ENCODE measurements at places on chromosomes 2 and 18. TPM values are rescaled to one million over a fixed set of nuclear protein-coding genes. Genes with fewer than 3 reads are reported as not detected.

AQP12A gene
- total RNA-seq = not detected

- no peak for DNase-seq
Measured at GRCh38 chr2:172336681-172337080, 90.7 kb upstream of the ITGA6 start.

GRCh38 chr2:219041252-219041651 lies at the start of gene CFAP65:
TSS of gene CFAP65 (minus strand) at chr2:219041516. CDS start at chr2:219039048, 2,468 bp downstream.
- peak; percentile 50 for DNase-seq

GRCh38 chr18:56001576-56001975 lies 413.6 kb upstream of the TCF4 start:
- no peak for DNase-seq

DSEL gene
- 108 TPM for total RNA-seq

- peak; percentile 88 for DNase-seq
Measured at GRCh38 chr2:54212456-54212855, 43.6 kb downstream of the TSPYL6 start.
